ENCODE measurements at places on chromosomes 13 and 19.
A peak's percentile ranks its signal among the peaks of the same experiment; 100 is the strongest.

DNA sequence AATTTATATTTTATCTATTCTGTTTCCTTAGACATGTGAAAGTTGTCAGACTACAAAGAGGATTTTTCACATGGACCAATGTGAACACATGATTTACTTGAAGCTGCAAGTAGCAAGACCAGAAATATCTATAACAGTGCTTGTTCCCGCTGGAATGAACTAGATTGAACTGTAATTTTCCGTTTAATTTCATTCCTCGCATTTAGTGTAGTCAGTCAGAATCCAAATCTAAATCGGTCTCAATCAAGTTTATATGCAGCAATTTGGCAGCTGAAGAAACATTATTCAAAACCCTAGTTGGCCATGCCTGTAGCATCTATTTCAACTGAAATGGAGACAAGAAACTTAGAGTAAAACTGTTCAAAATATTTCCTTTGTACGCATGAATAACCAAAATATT lies 570.7 kb upstream of the SLITRK5 start:
- no peak for DNase-seq

- DNase-seq, result no peak
These were observed 110.7 kb downstream of the SOX1 start for GRCh38 chr13:112177450-112178288.

DNA sequence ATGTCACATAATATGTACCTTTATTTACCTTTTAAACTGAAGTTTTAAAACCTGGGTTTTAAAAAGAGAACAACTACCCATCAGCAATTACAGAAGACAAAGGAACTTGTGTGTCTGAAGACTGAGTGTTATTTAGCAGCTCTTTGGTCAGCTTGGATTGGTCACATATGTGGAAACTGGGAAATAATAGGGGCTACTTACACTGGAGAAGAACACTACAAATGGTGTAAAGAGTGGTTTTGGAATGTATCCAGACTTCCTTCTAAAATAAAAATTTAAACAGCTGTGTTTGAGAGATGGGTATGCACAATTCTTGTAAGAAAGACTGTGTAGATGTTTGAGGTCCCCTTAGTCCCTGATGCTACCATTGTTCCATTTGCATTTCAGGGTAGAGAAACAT lies 13.3 kb downstream of the TNFRSF19 start:
- no peak for DNase-seq

DNA sequence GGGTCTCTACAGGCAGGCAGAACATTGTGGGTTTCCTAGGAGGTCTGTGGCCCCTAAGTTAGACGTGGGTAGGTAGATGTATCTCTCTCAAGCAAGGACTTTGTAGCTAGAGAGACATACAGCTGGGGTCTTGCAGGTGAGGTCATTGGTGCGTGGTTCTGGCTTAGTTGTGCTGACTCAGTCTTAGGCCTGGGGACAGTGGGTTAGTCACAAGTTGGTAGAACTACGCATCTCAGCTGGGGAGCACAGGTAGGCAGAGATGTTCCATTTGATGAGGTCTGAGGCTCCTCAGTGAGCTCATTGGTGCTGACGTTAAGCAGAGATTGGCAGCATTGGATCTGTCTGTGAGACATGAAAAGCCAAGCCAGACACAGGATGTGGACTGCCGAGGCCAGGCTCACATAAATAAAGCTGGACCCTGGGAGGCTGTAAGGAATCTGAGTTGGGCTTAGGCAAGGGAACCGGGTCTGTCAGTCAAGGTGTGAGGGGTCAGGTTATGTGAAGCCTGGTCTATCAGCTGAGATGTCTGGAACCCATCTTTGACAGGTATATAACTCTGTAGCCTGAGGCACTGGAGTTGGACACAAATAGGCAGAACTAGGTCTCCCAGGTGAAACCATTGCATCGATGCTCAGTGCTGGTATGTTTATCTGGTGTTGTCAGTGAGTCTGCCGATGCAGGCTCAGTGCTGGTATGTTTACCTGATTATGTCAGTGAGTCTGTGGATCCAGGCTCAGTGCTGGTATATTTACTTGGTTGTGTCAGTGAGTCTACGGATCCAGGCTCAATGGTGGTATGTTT lies 17.4 kb upstream of the PDCD2L start:
- no peak for DNase-seq

DNA sequence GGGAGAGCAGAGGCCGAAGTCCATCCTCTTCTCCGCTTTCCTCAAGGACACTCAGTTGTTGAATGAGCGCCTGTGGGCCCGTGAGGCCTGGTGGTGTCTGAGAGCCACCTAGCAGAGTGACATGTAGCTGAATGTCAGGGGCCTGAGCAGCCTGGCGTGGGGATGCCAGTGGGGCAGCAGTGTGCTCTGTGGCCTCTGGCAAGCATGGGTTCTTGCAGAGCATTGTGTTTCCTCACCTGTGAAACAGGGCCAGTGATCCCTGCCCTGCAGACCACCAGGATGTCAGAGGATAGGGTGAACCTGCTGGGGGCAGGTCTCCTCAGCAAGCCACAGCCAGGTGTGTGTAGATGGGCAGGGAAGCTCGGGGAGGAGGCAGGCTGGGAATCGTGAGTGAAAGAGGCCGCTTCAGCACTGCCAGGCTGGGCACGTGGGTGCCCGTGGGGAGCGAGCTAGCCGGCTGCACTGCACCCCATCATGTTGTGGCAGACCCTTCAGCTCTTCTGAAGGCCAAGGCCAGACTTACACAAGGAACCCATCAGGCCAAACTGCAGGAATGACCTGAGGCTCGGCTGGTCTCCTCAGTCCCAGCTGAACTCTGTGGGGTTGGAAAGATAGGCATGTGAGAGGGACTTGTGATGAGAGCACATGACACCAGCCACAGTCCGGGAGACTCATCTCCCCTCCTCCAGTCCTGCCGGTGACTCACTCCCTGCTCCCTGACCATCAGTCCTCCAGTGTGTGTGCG lies 5.0 kb downstream of the PPP1R37 start:
- DNase-seq, result peak; percentile 92

DNA sequence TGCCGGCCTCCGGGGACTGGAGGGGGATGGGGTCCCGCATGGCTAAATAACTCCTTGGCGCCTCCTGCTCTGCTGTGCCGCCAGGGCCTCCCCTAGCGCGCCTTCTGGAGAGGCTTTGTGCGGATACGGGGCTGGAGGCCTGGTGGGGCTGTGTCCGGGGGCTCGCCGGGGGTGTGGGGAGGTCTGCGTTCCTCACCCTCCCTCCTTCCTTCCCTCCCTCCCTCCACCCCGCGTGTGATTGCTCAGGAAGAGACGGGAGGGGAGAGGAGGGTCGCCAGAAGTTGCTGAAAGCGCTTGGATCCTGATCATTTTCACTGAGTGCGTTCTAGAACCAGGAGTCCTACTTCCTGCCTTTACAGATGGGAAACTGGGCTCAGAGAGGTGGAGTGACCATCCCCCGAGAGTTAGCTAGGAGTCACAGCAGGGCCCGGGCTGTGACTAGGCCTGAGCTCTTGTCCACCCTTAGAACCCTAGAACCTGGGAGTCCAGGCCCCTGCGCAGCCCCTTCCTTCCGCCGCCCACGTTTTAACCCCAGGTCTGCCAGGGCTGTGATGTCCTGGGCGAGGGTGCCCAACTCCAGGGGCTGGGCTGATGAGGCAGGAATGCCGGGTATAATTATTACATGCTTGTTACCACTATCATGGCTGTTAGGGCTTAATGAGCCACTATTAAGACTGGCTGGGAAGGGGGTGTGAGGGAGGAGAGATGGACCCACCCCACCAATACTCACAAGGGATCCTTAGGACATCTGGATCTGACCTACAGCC lies 782 bp upstream of the JUND start:
- DNase-seq, result peak; percentile 58

DNA sequence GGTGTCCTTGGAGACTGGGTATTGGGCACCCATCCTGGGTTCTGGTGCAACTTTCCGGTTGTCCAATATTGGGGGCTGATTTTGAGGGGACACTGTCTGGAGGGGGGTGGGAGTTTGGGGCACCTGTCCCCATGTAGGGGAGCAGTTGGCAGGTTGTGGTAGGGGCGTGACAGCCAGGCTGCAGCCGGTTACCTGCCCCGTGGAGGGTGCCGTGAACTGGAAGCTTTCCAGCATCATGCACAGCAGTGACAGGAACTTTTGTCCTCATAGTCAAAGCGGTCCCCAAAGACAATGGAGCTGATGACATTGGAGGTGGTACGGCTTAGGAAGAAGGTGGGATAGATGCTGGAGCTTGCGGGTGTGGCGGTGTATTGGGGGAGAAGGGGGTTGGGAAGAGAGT lies 34.3 kb downstream of the CYP2B6 start:
- no peak for DNase-seq

- no peak for DNase-seq
These were observed 1598.8 kb upstream of the MIR17HG start for GRCh38 chr13:89748716-89749115.

DNA sequence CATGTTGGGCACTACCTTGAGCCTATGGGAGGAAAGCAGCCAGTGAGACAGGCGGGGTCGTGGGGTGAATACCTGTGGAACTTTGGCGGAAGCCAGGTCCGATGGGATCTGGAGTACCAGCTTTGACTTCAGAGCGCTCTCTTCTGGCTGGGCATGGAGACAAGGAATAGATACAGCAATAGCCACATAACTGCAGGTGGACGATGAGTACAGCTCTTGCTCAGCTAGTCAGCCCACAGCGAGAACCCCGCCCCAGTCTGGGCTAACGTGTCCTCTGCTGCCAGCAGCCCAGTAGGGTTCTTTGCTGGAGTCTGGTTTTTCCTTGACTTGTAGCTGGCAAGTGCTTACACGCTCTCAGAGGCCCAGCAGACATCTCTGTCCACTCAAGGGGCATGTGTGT lies 83.4 kb downstream of the SIPA1L3 start:
- peak; percentile 63 for DNase-seq

Measured in SW480 (cell line).